Stimulated activated CD4-positive, alpha-beta T cell treated with anti-CD3 and anti-CD28 coated beads, TNF-alpha, amount 100 ng/mL, for 24 hours (primary cell): ENCODE measurements at places on chromosomes 12 and 14.

GRCh38 chr14:33566082-33566481 is 384.8 kb downstream of the EGLN3 start:
- DNase-seq, result no peak

- DNase-seq, result no peak
Observed at GRCh38 chr14:92513204-92513965, at the start of gene RIN3. RIN3 (plus strand) TSS chr14:92513781; CDS start chr14:92513933, 152 bp downstream.

- no peak for DNase-seq
Observed at GRCh38 chr14:34046799-34047520, 96.1 kb upstream of the EGLN3 start.

DNA sequence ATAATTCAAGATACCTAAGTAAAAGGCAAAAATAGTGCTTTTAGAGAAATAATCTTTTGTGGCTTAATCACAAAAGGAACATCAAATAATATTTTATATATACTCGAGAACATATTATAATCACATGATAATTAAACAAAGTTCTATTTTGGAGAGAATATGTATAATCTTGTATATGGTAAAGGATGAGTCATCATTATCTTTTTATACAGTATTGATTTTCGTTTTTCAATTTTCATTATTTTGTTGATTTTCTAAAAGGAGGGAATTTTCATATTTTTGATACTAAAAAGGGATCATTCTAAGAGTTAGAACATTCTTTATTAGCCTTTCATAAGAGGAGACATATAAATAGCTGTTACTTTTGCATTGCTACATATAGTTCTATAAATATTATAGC is 77.3 kb upstream of the TTC7B start:
- DNase-seq, result no peak

GRCh38 chr12:121810833-121811433 is 7.1 kb downstream of the SETD1B start:
- DNase-seq, result no peak

- no peak for DNase-seq
Observed at GRCh38 chr14:104924421-104925213, at the start of gene PLD4. PLD4 (plus strand) TSS chr14:104924879; CDS start chr14:104927141, 2,262 bp downstream.

DNA sequence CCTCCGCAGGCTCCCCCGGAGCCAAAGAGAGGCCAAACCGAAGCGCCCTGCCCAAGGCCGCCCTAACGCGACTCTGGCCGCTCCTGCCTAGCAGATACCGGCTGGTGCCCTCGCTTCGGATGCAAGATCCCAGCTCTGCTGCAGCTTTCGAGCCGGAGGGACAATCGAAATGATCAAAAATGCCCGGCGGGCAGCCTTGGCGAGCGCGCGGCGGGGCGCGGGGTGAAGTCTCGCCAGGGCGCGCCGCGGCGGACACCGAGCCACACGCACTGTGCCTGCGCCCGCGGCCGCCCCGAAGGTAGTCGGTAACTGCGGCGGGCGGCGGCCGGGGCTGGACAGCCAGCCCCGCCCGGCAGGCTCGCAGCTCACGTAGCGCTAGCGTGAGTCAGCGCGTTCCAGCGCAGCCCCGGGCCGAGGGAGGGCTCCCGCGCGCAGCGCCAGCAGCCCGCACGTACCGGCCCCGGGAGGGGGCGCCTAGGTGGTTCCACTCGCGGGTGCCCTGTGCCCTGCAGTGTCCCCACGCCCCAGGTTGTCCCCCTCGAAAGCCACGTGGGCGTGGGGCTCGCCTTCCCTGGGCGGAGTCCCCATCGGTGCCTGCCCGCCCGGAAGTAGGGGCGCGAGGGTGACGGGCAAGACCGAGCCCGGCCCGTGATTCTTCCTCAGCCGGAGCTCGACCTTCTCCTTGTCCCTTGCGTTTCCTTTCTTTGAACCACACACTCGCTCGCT is 109.2 kb upstream of the EGLN3 start:
- DNase-seq, result peak; percentile 16

- DNase-seq, result no peak
Observed at GRCh38 chr12:51419425-51420193, 5.0 kb upstream of the SLC4A8 start.

DNA sequence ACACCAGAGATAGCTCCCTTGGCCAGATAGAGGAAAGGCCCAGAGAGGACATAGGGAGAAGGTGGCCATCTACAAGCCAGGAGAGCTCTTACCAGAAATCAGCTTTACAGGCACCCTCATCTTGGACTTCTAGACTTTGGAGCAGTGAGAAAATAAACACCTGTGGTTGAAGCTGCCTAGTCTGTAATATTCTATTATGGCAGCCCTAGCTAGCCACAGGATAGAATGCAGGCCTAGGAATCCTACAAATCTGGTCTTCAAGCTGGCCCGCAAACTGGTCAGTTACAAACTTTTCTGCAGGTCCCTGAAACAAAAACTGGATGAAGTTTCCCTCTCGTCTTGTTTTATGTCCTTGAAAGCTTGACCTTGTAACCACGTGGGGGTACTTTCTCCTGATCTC is 92.4 kb downstream of the BCAT1 start:
- DNase-seq, result no peak

- DNase-seq, result no peak
Observed at GRCh38 chr14:91521061-91521640, 11.0 kb upstream of the PPP4R3A start.

GRCh38 chr12:102461501-102461900 is 18.9 kb downstream of the IGF1 start:
- DNase-seq, result no peak

- DNase-seq, result peak; percentile 13
Observed at GRCh38 chr14:53180272-53181221, 27.4 kb upstream of the DDHD1 start.

GRCh38 chr12:55982319-55982936 is 8.6 kb downstream of the RAB5B start:
- no peak for DNase-seq

GRCh38 chr14:102873131-102873530 is 49.3 kb upstream of the AMN start:
- no peak for DNase-seq

DNA sequence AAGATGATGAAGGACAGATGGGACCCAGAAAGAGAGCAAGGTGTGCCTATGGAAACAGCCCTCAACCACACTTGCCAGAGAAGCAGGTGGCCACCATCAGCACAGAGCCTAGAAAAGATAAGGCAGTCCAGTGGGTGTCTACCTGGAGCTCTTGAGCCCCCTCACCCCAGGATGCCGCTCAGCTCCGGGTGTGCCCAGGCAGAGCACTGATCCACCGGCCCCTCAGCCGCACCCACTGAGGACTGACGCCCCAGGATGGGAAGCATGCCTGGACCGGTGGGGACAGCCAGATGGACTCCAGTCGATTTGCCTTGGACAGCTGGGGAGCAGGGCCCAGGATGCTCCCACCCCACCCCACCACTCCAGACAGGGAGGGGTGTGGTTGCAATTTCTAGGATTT is 15.1 kb upstream of the ZFP36L1 start:
- no peak for DNase-seq

GRCh38 chr12:53776872-53777271 is 25.1 kb upstream of the CISTR start:
- DNase-seq, result no peak

GRCh38 chr14:75979071-75979571 is 2.7 kb downstream of the TGFB3 start:
- DNase-seq, result no peak

DNA sequence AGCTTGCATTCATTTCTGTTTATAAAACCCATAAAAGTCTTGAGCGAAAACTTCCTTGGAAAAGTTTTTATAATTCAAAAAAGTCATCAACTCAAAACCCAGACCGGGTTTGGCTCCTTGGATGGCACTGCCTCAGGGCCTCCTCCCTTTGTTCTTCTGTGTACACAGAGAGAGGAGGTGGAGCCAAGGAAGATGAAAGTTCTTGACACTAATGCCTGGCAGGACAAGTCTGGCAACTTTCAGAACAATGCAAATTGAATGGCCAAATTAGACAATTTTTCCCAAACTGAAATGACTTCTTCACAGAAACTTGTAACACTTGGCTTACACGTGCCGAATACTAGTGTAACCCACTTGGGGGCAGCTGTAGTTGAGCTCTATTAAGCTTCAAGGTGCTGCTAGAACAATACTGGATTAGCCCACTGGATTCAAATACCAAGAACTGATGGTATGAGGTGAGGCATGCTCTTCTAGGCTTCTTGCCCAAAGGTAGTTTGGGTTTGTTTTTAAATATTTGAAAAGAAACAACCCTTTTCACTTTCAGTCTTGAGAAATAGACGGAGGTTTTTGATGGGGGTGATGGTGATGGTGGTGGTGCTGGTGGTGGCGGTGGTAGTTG is 86.6 kb upstream of the FRMD6 start:
- no peak for DNase-seq

DNA sequence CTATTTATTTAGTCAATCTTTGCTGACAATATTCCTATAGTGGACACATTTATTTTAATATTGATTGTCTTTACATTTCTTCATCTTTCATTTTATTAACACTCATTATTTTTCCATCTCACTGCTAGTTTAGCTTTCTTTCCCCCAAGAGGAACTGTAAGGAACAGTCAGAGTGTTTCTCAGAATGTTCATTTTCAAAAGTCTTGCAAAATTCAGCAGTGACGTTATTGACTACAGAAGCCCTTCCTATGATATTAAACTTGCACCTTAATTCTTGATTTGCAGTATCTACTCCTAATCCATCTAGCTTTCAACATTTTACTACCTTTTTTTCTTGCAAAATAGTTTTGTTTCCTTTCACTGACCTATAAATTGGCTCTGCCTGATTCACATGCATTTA is 13.0 kb downstream of the CLEC2B start:
- no peak for DNase-seq

GRCh38 chr12:83276904-83277303 is 590.2 kb downstream of the TMTC2 start:
- no peak for DNase-seq

GRCh38 chr12:117404203-117404853 is 42.9 kb upstream of the NOS1 start:
- no peak for DNase-seq

GRCh38 chr14:90062822-90063539 is 1.2 kb downstream of the KCNK13 start:
- no peak for DNase-seq

DNA sequence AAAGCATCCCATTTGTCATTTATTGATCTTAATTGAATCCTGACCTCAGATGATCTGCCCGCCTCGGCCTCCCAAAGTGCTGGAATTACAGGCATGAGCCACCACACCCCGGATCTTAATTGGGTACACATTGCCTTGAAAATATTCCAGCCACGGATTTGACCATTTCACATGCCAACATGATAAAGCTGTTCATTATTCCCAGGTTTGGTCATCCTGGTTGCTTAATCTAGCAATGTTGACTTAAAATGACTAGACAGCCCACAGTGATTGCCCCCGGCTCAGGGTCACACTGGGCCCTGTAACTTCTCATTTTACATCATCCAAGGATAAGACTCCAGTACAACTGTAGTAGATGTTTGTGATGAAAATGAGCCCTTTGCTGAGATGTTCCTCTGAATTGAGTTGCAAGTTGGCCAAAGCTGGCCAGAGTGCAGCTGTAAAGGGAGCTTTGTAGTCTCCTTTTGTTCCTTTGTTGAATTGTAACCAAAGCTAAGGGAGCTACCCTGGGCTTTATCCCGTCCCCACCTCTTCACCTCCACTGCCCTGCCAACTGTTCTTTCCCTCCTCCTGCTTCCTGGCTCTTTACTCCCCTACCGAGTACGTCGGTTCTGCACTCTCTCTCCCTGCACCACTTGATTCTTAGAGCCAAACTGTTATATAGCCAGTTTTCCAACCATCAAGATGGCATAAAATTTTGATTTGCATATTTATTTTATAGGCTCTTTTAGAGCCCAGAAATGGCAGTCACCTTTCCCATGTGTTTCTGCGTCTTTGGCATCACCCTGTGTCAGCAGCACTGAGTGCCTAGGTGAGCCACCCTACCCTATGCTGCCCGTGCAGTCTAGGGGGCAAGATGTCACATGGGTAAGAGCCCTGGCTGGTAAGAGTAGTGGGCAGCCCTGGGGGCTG is 141.3 kb upstream of the HIF1A start:
- DNase-seq, result no peak
